ENCODE measurements at places on chromosomes 6 and 20.

- DNase-seq: no peak
Measured at GRCh38 chr20:62415354-62416111, 8.4 kb upstream of the CABLES2 start.

GRCh38 chr6:80636689-80637088 lies 530.2 kb downstream of the BCKDHB start:
- no peak for DNase-seq

- no peak for DNase-seq
Measured at GRCh38 chr6:120096696-120097260, 747.2 kb upstream of the MAN1A1 start.

DNA sequence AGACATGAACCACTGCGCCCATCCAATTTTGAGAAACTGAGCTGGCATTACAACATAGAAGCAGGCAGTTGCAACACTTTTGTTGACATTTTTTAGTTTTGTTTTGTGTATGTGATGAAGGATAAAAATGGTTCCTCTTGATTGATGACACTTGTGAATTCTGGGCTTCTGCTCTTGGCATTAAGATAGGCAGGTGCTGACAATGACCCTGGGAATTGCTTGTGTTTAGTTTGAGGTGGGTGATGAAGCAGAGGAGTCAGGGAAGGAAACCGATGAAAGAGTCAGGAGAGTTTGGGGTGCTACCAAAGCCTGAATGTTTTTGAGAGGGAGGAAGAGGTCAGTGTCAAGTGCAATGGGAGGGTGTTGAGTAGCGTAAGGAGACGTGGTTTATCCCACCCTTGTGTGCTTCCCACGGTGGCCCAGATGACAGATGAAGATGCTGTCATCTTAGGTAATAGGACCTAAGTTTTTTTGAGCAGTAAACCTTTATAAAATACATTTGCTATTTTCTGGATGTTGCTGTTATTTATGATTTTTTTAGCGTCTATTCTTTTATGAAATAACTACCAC lies 19.4 kb downstream of the CDS2 start:
- DNase-seq: no peak

GRCh38 chr6:15620611-15621010 lies 42.2 kb downstream of the DTNBP1 start:
- DNase-seq: peak; percentile 10

- DNase-seq: no peak
Measured at GRCh38 chr6:146026873-146027272, 2.0 kb upstream of the GRM1 start.

- no peak for DNase-seq
Measured at GRCh38 chr6:32635526-32636123, 1.6 kb upstream of the HLA-DQA1 start.

- DNase-seq: no peak
Measured at GRCh38 chr6:12203001-12203400, 87.2 kb upstream of the EDN1 start.

- peak; percentile 19 for DNase-seq
Measured at GRCh38 chr20:37345339-37346235, at the start of gene SRC. SRC (plus strand) TSS chr20:37346140; CDS start chr20:37384154, 38,014 bp downstream.

DNA sequence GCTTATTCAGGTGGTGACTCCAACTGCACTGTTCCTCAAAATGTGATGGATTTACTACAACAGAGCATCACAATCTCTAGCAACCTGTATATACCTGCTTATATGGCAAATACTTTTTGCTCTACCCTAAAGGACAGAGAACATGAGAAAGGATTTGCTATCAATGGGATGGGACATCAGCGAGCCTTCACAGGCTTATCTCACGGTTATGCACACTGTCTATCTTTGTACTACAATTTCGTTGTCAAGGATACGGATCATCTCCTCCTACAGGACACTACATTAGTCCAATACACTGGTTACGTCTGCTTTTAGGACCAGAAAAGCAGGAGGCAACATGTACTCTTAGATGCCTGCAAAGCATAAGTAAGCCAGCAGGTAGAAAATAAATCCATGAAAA lies 34.2 kb downstream of the STX7 start:
- DNase-seq: no peak

GRCh38 chr6:18654821-18655220 lies 267.7 kb downstream of the RNF144B start:
- no peak for DNase-seq

- DNase-seq: no peak
Measured at GRCh38 chr6:53240761-53241160, 92.1 kb upstream of the GCM1 start.
